ENCODE measurements at places on chromosomes 5 and 9.

- no peak for DNase-seq
Observed at GRCh38 chr5:73306741-73307275, 133.8 kb downstream of the TMEM174 start.

DNA sequence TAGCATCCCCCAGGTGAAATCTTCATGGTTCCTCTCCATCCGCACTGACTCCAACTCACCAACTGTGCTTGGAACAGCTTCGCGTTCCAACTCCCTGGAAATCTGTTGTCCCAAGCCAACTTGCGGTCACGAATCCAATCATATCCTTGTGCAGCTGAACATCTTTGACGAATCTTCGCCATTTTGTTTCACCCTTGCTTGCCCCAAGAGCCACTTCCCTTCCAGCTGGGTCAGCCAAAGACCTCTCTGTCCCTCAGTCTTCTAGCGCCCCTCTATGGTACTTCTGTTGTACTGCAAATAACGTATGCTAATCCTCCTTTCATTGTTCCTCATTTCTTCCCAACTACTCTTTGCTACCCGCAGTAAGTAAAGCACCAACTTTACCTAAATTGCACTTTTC is 61.0 kb upstream of the TARS1 start:
- no peak for DNase-seq

DNA sequence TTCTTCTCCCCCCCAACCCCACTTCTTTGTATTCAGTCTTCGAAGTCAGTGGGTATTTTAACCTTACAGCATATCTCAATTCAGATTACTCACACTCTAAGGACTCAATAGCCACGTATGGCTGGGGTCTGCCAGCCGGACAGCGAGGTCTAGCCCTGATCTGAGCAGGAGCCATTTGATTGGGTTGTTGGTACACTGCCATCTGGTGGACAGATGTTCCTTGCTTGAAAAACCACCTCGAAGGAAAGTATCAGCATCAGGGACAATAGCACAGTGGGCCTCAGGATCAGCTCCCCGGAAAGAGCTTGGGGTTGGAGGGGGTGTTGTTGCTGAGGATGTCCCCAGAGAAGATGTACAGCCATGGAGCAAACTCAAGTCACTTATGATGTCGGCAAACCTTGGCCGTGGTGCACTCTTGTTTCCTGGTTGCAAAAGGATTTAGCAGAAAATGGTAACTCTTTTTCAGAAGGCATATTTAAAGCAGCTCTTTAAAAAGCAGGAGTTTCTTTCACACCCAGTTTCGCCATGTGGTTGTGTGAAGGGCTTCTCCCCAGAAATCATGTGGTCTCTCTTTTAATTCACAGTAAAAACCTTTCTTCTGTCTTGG is 31.7 kb upstream of the KCNMB1 start:
- DNase-seq: peak; percentile 84

DNA sequence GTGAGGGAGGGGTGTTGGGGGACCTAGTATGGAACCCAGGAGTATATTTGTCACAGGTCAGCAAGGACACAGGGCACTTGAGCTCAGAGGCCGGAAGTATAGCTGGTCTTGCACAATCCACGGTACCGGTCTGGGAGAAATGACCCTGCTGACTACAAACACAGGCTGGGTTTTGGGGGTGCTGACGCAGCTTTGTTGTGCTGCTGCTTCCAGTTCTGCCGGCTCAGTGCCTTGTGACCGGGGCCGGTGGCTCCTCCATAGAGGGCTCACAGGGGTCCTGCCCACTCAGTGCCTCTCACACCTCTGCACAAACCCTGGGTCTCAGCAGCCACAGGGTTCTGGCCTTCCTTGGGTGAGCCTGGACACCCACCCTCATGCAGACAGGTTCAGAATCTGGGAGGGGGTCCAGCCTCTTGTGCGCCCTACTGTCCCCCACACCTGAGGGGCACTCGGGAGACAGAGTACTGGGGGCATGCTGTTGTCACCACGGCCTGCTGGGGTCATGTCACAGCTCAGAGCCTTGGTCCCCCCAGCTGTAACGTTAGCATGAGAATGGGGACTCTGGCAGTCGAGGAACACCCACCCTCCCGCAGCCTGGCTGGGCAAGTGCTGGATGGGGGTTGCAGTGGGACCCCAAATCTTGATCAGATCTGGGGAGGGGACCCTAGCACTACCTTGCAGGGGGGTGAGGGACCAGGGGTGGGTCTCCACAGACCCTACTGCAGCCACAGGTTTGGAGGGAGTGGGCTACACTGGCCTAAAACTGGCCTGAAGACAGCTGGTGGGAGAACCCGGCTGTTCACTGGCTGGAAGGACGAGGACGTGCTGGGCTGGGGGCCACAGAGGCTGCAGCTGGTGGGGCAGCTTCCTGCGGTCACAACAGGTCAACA is 17.7 kb downstream of the NINJ1 start:
- DNase-seq: peak; percentile 79

- DNase-seq: peak; percentile 46
Observed at GRCh38 chr5:75048457-75048953, 3.9 kb downstream of the GCNT4 start.

- no peak for DNase-seq
Observed at GRCh38 chr5:181092428-181092827, 38.5 kb downstream of the OR2V1 start.

- no peak for DNase-seq
Observed at GRCh38 chr9:126372716-126373115, 46.1 kb downstream of the MVB12B start.

- no peak for DNase-seq
Observed at GRCh38 chr9:112326194-112326593, 7.2 kb downstream of the PTBP3 start.

DNA sequence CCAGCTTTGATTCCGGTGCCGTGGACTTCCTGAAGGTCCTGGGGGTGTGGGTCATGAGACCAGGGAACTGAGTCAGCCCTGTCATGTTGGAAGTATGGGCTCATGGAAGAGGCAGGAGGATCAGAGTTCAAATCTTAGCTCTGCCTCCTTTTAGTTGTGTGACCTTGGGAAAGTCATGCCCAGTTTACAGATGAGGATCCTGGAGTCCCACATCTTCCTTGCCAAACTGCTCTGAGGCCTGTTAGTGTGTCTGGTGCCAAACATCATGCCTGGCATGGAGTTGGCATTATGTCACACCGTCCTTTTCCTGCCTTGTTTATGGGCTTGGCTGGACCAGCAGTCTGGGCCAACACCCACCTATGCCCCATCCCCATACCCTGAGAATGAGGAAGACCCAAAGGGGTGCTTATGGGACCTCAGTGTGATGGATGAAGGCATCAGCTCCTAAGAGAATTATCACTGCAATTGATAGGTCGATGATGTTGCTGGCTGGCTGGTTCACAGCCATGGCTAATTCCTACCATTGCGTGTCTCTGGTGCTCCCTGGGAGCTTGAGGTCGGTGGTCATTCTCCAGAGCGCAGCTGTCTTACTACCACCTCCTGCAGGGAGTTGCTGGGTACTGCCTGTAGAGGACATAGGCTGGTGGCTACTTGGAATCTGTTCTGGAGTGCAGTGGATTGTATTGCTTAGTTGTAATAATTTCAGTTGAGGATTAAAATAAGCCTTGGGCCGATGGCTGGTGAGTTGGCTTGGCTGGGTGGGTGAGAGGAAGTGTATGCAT is 140.5 kb upstream of the PITX1 start:
- no peak for DNase-seq

GRCh38 chr9:9478741-9479140 is 1134.1 kb downstream of the PTPRD start:
- DNase-seq: no peak

DNA sequence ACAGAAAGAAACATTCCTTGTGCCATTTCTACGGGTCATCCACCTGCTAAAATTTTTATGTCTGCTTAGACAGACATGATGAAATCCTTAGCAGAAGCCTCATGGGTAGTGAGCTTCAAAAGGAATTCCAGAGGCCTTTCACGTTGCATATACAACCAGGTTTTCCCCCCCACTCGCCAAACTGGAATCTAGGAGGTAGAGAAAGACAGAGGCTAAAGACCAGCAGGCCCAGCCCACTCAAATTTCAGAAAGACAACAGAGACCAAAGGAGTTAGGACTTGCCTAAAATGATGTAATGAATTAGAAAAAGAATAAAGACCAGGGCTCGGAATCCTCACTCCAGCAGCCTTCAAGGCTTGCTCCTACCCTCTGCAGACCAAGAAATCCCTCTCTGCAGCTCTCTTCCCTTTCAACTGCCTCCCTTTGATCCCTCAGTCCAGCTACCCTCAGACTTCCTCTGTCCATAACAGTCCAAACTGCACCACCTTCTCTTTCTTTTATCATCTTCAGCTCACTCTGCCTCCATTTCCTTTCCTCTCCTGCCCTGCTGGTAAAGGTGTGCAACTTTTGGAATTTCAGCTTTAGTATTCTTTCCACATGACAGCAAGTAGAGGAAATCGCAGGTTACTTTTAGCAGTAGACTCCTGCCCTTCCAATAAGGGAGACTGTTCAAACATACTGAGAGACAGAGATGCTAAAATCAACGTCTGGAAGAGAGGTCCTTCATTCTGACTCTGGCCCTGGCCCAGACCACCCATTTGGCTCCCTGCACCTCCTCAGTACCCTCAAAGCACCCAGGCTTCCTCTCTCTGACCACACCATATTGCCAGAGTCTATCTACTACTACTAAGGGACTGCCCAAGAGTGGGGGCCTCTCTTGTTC is 8.9 kb downstream of the B4GALT1 start:
- no peak for DNase-seq

GRCh38 chr9:22278426-22278825 is 168.2 kb upstream of the DMRTA1 start:
- no peak for DNase-seq

- peak; percentile 75 for DNase-seq
Observed at GRCh38 chr5:10601246-10602030, 37.6 kb downstream of the ANKRD33B start.

DNA sequence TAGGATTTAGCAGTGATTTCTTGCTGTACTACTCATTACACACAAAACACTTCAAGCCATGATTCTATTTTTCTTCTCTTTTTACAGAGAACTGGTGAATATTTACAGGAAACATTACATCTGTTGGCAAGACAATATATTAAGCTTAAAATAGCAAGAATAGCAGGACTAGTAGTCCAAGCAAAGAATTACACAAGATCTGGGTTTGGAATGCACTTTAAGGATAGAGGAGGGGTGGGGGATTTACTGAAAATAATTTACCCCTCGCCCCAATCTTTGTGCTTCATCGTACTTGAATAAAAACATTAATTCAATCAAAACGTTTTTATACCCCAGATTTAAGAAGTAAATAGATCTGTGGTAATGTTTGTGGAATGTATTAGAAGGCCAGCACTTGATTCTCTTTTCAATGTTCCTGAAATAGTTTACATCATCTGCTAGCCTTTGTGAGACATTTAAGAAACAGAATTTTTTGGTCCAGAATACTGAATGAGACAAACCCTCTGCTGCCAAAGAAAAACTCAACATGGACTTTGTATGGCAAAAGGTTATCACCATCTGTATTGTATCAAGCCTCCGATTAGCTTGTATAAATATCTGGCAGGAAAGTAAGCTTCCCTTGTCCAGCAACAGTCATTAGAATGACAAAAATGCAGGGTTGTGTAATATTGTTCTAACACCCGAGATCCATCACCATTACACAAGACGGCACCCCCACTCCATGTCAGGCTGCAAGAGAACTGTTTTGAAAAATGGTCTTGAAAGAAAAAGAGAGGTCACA is 23.8 kb downstream of the SVEP1 start:
- DNase-seq: peak; percentile 82

GRCh38 chr9:126157423-126157822 is 169.2 kb upstream of the MVB12B start:
- no peak for DNase-seq

DNA sequence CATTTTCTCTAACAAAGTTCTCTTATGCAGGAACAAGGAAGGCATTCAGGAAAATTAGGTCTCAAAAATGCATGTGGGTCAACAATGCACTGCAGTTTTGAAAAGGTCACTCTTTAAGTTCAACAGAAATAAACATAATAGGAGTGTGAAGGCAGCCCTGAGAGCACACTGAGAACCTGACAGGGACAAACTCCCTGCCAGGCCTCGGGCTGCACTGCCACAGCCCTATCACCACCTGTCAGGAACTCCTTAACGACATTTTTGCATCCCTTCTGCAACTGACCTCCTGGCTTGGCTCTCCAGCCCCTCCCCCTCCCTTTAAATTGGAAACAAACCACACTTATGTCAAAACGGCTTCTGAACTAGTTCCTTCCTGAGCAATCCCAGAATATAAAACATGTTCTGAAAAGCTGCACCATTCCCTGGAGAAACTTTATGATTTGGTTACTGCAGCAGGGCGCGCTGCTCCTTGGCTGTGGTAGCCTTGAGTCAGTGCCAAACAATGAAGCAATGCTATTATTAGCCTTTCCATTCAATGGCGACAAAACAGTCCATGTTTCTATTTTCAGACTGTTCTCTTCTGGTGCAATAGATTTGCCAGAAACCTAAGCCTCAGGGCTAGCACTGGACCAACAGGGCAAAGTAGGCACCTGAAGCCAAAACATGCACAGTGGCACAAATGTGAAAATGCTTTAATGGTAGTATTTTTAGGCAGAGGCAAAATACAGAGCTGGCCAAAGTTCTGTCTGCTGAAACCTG is 160.1 kb upstream of the ZNF608 start:
- peak; percentile 64 for DNase-seq

DNA sequence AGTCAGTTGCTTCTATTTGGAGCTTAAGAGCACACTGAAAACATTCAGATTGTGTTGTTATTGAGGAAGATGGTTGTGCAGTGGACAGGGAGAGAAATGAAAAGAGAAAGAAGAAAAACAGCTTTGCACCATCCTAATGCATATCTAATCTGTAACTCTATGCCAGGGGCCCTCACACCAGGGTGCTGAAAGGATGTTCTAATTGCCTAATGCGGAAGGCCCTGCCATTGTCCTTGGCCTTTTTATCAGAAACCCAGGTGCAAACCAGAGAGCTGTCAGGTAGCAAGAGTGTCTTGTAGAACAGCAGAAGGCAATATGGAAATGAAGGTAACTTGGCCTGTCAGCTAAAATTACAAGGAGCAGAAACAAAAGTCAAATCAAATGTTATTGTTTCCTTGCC is 384.5 kb upstream of the PIK3R1 start:
- no peak for DNase-seq

DNA sequence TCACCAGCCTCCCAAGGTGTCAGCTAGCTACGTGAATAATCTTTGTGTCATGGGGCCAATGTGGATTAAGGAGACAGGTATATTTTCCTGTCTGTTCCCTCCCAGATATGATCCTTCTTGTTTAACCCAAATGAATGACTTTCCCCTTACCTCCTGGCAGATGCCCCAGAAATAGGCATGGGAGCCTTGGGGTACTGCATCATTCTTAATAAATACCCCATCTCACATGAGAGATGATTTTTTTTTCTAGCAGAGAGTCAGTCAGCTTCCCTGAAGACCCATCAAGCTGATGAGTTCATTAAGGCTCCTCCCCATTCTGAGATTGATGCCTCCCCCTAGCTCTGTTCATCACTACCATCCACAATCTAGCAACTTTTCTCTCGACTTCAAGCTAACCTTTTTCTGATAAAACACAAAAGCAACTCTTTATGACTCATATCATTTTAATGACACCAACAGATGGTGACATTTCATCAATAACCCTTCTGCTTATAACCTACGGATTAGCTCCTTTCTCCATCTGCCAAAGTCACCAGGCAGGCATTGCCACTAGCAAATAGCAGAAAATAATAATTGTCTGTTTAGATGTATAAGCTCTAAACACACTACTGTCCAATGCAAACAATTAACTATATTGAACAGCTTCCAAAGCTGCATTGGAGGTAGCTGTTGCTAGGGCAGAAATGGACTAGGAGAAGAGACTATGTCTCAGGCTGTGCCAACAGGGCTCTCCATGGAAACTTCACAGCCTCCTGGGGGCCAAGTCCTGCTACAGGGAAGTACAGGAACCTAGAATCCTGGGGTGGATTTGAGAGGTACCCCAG is 143.7 kb downstream of the ACER2 start:
- no peak for DNase-seq
